ENCODE measurements at places on chromosomes 3 and 15.

DNA sequence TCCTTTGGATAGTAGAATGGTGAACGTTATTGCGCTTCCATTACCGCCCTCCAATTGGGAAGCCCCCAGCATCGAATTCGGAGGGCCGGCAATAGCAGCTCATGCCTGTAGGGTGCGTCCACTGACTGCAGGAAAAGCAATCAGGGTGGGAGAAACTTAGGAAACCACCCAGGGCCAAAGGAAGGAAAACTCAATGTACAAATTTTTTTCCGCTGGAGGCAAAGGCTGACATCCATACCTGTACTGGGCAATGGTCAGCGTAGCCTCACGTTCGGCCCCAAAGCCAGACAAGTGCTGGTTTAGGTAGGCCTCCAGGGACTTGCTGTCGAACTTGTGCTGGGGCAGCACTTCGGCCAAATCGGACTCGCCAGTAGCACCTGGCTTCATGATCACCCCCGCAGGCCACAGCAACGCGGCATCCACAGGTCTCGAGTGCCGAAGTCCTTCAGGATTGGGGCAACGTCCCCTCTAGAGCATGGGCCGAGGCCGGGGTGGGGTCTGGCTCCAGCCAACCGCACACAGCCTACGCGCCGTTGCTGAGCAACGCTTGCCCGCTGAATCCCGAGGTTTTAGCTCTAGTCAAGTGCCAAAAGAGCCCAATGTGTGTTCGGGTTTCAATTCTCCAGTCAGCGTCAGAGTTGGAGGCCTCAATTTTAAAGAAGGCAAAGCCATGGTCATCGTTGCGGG, at the start of gene ACAD11:
Gene ACAD11, minus strand, starts transcription at position 445 of the 687 bp plus-strand sequence. Its CDS starts 58 bp downstream, at position 387.
- peak; percentile 65 for DNase-seq

DNA sequence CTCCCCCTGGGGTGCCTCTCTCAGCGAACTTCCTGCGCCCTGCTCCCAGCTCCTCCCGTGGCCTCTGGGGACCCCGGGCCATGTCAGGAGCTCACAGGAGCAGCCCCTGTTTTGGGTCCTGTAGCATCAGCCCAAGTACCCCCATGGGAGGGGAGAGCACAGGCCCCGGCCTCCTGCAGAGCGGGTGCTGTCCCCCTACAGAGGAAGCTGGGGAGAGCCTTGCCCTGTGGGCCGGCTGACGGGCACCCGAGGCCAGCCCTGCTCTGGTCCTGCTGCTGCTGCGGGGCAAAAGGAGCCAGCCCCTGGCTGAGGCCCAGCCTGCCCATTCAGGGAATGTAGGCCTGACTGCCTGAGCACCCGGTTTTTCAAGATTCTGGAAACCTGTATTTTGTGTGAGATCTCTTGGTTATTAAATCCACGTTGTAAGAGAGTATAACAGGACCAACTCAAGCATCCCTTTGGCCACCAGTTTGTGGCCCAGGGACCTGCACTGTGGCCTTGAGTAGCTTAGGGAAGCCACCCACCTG, 12.4 kb downstream of the PLXNA1 start:
- DNase-seq: no peak

DNA sequence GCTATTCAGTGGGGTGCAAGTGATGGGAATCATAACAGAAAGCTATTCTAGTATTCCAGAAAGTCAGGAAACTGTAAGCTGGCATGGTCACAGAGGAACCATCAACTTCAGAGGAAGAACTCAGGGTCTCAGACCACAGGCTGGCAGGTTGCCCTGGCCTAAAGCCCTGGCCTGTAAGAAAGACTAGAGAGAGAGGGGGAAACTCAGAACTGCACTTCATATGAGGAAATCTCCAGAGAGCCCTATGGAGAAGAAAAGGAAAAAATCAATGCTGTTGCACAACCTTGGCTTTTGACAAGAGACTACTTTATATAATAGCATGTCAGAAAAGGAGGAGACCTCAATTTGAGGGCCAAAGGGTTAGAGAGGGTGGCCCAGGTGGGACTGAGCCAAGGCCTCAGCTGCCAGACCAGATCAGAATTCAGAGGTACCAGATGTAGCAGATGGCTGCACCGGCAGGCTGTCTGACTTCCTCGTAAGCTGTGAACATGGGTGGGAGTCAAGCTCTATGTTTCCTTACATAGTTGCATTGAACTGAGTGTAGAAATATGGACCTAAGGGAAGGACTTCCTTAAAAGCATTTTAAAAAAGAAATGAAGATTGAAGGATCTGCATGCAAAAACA, 333.8 kb downstream of the PDCD6IP start:
- DNase-seq: no peak

DNA sequence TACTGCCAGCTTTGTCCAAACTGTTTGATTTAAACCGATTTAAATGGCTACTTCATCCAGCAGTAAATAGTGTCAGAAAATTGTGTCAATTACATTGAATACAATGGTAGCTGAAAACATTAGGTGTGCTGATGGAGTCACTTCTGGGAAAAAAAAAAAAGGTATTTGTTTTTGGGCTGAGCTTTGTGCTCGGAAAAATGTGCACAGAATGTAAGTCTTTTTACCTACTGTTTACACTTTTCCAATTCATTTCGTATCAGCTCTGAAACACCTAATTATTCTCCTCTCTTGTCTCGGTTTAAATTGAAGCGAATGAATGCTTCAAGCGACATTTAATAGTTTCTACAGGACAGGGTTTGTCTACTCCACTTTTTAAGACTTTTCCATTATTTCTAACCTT, 1078.4 kb downstream of the ROBO1 start:
- no peak for DNase-seq

DNA sequence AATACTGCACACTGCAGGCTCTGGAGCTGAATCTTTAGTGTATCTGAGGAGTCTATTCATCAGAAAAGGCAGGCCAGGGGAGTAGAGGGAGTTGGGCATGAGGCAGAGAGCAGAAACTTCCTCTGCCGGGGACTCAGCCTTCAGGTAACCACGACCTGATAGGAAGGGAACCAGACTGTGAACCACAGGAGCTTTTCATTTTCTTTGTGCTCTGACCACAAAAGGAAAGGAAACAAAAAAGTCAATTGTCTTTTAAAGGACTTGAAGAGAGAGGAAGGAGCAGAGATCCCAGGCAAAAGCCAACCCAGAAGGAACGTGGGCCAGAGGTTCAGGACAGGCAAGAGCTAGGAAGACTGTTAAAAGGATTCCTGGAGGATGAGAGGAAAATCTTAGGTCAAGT, 573.3 kb downstream of the EPHB1 start:
- DNase-seq: no peak

- no peak for DNase-seq
These were observed 78.0 kb downstream of the GMPS start for GRCh38 chr3:155948476-155948875.

DNA sequence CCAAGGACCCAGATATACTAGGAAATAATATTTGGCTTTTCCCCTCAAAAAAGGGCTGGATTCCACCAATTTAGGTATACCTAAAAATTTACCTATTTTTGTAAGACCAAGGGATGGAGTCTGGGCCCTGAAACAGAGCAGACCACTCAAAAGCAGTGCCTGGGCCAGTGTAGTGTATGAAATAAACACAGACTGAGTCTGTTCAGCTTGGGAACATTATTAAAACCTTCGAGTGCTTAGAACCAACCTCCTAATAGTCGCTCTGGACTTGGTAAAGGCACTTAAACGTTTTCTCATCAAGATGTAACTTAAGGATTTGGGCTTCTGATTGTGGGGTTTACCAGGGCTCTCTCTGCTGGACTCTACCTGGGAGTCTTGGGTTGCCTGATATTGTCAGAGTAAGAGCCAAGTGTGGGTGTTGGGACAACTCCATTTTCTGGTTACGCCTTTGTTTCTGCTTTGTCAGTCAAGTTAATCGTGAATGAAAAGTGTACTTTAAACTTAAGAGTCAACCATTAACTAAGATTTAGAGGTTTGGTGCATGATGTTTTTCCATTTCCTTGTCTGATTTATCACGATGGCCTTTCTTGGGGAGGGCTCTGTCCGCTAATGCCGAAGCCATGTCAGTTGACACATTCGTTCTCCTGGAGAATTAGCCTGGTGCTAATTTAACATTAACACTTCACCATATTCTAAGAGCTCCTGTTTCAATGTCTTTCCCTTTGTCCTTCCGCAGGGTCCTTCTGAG, 221.0 kb upstream of the TPM1 start:
- no peak for DNase-seq

DNA sequence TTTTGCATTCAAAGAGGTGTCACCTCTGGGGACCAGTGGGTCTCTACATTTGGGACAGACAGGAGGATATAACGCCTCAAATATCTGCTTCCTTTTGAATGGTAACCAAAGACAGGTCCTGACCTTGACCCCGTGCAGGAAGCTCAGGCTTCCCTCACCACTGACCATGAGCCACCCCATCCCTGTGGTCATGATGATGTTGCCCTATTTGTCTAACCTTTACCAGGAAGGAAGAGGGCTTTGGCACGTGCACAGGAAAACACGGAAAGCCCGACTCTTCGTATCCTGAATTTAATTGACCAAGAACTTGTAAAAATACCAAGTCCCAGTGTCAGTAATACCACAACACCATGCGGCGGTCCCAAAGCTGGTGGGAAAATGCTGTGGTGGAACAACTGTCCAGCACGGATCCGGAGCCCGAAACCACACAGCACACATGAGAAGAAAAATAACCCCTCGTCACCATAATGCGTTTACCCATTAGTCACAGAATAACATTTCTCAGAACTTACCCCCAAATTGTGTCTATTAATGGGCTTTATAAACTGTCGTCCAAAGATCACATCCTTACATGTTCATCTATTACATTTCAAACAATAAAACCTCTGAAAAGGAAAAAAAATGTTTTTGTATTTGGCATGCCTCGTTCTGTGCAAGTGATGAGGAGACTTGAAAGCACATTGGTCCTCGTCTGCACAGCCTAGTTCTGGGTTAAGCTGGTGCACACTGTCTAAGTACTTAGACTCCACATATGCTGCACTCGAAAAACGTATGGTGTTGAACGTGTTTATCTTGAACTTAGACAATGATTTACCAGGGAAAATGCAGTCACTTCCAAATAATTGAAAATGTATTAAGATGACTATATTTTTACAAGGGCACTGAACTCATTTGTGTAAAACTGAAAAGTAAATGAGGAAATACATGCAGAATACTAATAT, 118.9 kb upstream of the IGF1R start:
- no peak for DNase-seq

GRCh38 chr15:67196222-67196621, 58.2 kb downstream of the AAGAB start:
- DNase-seq: no peak

DNA sequence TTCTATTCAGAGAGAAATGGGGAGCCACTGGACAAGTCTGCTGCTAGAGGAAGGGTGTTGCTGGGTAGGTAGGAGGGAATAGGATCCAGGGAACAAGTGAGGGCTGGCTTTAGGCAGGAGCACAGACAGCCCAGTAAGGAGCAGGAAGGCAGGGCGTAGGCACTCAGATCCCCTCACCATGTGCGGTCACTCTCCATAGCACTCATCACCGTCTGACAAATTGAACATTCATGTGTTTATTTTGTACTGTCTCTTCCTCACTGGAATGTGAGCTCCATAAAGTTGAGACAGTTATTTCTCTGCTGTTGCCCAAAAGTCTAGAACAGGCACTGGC, 24.2 kb upstream of the LRRC34 start:
- no peak for DNase-seq

- DNase-seq: peak; percentile 84
These were observed 13.4 kb upstream of the FAM98B start for GRCh38 chr15:38440353-38441129.

DNA sequence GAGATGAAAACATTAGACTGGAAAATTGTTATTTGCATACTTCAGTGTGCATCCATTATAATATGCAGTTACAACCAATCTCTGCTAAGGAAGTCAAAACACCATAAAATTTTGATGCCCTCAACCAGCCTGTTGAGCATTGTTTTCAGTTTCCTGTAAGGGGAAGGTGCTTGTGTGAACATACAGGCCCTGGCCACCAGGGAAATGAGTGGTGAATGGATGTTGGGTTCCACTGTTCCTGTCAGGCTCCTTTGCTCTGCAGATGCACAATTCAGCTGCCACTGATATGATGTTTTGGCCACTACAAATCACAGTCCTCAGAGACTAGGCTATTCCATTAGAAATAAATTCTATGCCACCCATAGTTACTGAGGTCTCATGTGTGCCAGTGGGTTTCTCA, 184.6 kb downstream of the SYNPR start:
- DNase-seq: no peak

DNA sequence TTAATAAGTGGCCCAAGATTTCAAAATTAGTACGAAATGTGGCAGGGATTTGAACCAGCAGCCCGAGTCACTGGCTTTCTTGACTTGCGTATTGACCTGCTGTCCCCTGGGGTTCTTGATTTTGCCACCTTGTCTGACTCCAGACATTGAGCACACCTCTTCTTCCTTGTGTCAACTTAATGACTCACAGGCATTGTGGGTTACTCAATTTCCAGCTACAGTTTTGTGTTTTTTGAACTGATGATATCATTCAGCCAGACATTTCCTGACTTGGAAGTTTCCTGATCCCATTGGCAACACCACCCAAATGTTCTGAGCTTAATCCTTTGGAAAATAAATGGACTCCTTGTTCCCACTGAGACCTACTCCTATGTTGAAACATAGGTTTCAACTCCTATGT, 64.2 kb downstream of the MOBP start:
- no peak for DNase-seq

- no peak for DNase-seq
These were observed 47.4 kb upstream of the HACD2 start for GRCh38 chr3:123632161-123632655.

DNA sequence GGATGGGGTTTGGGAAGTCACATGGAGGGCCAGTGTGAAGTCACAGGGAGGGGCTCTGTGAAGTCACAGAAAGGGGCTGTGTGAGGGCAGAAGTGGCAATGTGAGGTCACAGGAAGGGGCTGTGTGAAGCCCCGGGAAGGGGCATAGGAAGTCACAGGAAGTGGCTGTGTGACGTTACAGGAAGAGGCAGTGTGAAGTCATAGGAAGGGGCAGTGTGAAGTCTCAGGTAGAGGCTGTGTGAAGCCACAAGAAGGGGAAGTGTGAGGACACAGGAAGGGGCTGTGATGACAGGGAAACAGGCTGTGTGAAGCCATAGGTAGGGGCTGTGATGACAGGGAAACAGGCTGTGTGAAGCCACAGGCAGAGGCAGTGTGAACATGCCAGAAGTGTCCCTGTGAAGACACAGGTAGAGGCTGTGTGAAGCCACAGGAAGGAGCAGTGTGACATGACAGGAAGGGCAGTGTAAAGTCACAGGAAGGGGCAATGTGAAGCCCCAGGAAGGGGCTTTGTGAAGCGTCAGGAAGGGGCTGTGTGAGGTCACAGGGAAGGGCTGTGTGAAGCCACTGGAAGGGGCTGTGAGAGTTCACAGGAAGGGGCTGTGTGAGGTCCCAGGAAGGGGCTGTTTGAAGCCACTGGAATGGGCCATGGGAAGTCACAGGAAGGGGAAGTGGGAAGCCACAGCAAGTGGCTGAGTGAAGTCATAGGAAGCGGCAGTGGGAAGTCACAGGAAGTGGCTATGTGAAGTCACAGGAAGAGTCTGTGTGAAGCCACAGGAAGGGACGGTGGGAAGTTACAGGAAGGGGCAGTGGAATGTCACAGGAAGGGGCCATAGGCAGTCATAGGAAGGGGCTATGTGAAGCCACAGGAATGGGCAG, 37.1 kb downstream of the GASK1A start:
- DNase-seq: no peak

- no peak for DNase-seq
These were observed 103.8 kb upstream of the MME start for GRCh38 chr3:154976072-154976983.
